ENCODE measurements at places on chromosomes 1 and 21.

DNA sequence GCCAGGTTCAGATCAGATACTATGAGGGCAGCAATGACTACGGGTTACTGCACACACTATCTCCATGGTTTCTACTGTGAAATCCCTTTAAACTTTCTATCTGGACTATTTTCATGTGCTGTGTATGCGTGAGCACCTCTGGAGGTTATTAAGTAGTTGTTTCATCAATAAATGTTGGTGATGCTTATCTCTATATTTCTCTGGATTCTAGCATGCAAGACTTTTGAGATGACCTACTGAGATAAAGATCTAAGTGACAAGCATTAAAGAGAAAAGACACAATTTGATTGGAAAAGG lies 194.0 kb downstream of the NRIP1 start:
- DNase-seq, result no peak

GRCh38 chr1:198798923-198799386 lies 160.1 kb downstream of the PTPRC start:
- DNase-seq, result no peak

DNA sequence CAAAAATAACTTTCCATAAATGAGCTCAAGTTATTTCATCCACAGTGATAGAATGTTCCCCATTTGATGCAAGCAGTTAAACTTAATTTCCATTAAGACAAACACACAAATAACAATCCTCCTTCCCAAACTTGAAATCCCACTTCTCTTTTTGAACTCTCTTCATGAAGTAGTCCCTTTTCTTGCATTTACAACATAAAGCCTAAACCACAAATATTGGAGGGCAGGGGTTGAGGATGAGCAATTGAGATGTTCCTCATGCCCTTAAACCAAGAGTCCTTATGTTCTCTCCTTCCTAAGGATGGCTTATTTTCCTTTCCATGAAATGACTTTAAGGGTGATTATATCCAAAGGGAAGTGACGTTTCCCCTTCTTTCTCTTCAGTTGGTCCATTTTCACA lies 228.8 kb downstream of the DISC1 start:
- peak; percentile 16 for DNase-seq

DNA sequence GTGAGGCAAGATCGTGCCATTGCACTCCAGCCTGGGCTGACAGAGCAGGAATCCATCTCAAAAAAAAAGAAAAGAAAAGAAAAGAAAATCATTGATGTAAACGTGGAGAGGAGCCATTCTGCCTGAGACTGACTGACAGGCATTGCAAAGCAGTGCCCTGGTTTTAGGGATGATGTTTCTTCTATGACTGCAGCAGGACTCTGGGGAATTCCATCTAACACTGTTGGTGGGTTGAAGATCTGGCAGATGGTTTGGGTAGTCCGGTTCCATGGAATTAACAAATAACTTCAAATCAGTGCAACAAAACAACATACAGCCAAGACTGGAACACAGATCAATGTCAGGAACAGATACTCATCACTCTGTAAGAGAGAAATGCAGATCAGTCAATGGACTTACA lies 17.8 kb upstream of the LAMC2 start:
- no peak for DNase-seq

DNA sequence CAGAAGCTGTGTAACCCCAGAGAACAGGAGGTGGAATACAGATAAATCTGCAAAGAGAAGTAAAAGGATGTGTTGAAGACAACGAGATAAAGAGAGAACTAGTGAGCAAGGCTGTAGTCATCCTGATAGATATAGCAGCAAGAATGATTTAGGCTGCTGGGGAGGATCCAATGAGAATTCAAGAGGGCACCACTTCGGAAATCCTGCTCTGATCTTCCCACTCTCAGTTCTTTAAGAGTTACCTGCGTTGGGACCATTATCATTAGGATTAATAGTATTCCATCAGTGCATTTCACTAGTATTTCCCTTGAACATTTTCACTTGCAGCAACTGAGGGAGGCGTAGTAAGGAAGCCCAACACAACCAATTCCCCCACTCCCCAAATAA lies at the start of gene BRINP3:
TSS of gene BRINP3 (minus strand) at position 103 of the 387 bp plus-strand sequence.
- DNase-seq, result no peak

GRCh38 chr1:206770531-206771337 lies at the start of gene IL19:
Gene IL19, plus strand, starts transcription at chr1:206770773. Its CDS starts 65,890 bp downstream, at chr1:206836663.
- peak; percentile 54 for DNase-seq

GRCh38 chr1:161206411-161207140 lies 4.4 kb downstream of the NDUFS2 start:
- DNase-seq, result peak; percentile 94

- DNase-seq, result peak; percentile 83
Observed at GRCh38 chr21:34129901-34130715, 56.7 kb downstream of the MRPS6 start.

DNA sequence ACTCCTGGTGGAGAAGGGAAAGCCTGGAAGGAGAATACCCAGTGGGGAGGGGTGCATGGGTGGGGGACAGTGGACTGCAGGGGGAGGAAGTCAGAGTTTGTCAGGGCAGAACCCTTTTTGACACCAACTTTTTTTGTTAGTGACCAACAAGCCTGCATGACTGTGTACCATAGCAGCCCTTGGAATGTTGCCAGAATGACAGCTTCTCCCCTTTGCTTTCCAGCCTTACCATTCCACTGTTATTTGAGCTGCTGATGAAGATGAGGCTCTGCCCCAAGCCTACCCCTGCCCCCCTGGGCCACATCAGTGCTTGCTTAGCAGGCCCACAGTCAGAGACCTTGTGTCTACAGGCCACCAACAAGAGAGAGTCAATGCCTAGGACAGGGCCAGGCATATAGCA lies 341.2 kb downstream of the HHAT start:
- DNase-seq, result no peak

GRCh38 chr1:15352128-15352957 lies 57.3 kb upstream of the EFHD2 start:
- peak; percentile 30 for DNase-seq

- DNase-seq, result no peak
Observed at GRCh38 chr21:35346697-35347096, 297.6 kb upstream of the RUNX1 start.

DNA sequence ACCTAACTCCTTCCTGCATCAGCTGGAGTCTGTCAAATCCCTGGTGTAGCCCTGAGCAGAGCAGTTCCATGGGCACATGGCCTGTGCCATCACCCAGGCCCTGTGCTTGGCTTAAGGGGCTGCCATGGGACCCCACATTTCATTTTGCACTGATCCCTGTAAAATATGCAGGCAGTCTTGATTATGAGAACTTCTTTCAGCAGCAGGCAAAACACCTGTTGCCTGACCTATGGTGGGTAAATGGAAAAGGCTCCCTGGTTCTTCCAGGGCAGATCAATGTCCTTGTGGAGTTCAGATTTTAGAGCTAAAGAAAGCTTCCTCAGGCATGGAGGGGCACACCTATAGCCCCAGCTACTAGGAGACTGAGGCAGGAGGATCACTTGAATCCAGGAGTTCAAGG lies 44.2 kb downstream of the HSD3B1 start:
- no peak for DNase-seq

GRCh38 chr1:24926563-24927249 lies 3.4 kb downstream of the RUNX3 start:
- DNase-seq, result peak; percentile 22

- DNase-seq, result no peak
Observed at GRCh38 chr1:53448241-53448841, 10.9 kb upstream of the DMRTB1 start.
